ENCODE measurements at places on chromosomes 5 and 9.

DNA sequence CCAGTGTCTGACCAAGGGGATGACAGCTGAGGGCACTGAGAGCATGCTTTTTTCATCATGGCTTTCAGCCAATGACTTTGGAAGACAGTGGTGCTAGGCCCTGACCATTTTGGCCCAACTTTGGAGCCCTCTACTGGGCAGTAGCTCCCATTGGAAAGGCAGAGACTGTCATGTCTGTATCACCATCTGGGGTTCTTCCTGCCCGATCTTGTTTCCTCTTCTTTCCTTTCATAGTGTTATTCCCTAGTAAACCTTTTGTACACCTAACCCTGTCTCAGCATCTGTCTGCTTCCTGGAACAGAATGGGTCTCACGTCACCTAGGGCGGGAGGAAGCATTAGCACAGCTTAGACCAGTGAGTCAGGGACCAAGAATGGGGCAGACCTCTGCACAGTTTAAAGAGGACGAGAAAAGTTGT is 97.4 kb upstream of the MAST4 start:
- DNase-seq, result no peak

DNA sequence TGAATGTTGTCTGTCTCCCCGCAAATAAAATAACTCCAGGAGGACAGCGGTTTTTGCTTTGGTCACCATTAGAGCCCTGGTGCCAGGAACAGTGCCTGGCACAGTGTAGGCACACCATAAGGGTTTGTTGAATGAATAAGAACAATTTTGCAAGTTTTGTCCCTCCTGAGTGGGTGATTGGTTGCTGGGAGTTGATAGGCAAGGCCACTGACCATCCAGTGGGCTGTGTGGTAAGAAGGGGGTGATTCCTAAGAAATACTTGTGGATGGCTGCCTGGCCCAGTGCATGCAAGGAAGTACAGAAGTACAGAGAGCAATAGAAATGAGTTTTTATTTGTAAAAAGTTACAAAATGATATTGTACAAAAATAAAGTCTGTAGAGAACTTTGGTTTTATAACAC is 27.5 kb downstream of the GDNF start:
- no peak for DNase-seq

DNA sequence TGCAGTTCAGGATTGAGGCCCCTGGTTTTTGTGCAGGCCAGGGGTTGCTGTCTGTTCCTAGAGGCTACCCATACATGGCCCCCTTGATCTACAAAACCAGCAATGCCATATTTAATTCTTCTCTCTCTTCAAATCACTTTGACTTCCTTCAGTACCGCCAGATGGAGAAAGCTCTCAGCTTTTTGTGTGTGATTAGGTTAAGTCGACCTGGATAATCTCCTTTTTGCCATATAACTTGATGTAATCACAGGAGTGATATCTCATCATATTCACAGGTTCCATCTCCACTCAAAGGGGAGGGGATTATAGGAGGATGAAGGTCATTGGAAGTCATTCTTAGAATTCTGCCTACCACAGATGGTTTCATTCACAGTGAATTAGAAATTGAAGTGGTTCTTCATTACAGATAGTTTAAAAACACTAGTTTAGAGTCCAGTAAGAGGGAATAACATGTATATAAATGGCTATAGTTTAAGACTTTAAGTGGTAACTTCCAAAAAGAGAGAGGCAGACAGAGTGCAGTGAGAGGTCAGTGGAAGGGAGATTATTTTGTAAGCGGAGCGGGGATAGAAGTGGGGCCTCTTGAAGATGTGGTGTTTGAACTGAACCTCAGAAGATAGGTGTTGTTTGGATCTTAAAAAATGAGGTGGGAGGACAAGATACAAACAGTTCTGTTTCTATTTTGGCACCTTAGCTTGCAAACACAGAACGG is 85.9 kb downstream of the GALNT10 start:
- DNase-seq, result peak; percentile 42

DNA sequence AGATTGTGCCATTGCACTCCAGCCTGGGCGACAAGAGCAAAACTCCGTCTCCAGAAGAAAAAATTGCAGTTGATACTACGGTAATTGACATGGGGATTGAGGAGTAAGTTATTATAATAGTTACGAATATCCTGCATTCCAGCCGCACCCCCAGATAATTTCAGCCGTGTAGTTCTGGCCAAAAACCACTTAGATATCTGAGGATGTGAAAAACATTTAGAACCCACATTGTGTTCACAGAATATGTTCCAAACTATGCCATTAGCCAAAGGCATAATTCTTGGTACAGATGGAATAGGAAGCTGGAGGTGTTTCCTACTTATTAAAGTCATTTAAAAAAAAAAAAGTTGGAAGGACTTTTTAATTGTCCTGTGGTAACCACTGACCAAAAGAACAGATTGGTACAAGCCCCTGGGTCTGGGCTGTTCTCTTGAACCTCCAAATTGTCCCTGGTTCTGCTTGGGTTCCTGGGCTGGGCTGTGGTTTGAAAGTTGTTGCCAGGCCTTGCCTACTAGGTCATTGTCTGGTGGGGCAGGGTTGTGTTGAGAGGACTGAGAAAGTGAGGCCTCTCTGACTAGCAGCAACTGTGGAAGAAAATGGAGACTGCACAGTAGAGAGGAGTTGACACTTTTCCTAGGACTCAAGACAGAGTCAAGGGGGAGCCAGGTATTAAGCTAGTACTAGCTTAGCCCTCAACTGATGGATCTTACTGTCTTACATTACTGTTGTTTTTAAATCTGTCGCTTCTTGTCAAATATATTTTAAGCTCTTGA is 198.8 kb downstream of the NR3C1 start:
- no peak for DNase-seq

GRCh38 chr9:131346559-131346958 is 47.3 kb upstream of the PRRC2B start:
- DNase-seq, result no peak

- DNase-seq, result no peak
Observed at GRCh38 chr9:111866976-111867375, 29.6 kb upstream of the UGCG start.
